ENCODE measurements at places on chromosomes 3 and 15.

- DNase-seq, result no peak
Measured at GRCh38 chr15:62858343-62858742, 184.2 kb upstream of the TPM1 start.

- no peak for DNase-seq
Measured at GRCh38 chr3:39202094-39202493, 9.7 kb upstream of the XIRP1 start.

GRCh38 chr3:78494851-78495250 lies 1272.9 kb downstream of the ROBO1 start:
- DNase-seq, result no peak

DNA sequence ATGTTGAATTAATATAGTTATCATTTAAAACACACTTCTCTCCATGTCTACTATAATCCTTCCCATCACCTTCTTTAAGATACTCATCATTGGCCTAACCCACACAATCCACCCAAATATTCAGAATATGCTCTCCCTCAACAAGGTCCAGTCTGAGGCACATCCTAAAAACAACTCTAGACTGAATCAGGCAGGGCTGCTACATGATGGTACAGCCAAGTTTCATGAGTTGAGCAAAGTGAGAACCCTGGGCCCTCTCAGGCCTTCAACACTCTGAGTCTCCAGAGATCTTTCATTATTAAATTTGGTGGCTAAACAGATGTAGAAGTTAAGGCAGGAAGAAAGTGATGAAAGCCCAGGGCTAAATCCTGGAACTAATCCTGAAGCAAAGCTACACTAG lies 16.2 kb downstream of the ZNF148 start:
- DNase-seq, result no peak

DNA sequence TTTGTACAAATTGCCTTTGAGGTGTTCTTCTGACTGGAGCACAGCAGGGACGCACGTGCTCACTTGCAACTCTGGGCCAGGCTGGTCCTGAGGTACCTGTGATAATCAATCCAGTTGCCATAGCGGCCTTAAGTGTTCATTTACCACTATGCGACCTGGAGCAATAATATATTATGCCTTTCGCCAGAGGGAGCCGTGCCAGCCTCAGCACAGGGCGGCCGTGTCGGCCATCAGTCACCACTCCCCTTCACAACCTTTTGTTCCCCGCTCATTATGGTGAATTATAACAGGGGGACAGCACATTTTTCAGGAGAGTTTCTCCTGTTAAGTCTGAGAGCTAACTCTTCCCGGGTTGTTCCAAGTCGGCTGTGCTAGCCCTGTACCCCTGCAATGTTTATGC lies 289.7 kb downstream of the RORA start:
- no peak for DNase-seq

- DNase-seq, result no peak
Measured at GRCh38 chr3:30742796-30743619, 136.6 kb downstream of the TGFBR2 start.

- no peak for DNase-seq
Measured at GRCh38 chr15:85788771-85789495, 5.8 kb downstream of the KLHL25 start.

GRCh38 chr15:91192285-91192684 lies 92.2 kb downstream of the SV2B start:
- no peak for DNase-seq

DNA sequence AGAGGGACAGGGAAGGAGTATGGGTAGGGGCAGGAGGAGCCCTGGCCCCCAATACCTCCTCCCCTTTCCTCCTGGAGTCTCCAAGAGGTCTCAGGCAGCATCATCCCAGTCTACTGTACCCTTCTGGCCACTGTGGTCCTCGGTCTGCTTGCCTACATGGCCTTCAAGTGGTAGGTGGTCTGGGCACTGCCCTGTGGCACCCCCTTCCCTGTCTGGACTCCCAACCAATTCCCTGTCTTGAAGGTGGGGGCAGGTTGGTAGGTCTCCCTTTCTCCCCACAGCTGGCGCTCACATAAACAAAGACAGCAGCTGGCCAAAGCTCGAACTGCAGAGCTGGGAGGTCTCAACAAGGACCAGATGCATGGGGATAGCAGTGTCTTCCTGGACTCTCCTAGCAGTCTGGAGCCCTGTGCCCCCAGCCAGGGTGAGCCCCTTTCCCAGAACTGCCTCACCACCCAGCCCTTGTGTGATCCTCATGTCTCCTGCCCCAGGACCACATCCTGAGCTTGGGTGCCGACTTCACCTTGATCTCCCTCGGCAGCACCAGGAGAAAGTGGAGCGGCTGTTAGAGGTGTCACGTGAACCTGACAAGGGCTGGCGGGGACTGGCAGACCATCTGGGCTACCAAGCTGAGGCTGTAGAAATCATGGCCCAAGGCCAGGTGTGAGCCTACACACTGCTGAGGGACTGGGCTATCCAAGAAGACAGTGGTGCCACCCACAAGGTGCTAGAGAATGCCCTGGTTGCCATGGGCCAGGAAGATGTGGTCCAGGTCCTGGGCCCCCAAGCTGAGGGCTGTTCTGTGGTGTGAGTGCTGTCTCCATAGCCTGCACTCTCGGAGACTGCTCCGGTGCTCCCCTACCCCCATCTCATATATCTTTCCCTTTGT lies 33.1 kb downstream of the NBEAL2 start:
- no peak for DNase-seq

DNA sequence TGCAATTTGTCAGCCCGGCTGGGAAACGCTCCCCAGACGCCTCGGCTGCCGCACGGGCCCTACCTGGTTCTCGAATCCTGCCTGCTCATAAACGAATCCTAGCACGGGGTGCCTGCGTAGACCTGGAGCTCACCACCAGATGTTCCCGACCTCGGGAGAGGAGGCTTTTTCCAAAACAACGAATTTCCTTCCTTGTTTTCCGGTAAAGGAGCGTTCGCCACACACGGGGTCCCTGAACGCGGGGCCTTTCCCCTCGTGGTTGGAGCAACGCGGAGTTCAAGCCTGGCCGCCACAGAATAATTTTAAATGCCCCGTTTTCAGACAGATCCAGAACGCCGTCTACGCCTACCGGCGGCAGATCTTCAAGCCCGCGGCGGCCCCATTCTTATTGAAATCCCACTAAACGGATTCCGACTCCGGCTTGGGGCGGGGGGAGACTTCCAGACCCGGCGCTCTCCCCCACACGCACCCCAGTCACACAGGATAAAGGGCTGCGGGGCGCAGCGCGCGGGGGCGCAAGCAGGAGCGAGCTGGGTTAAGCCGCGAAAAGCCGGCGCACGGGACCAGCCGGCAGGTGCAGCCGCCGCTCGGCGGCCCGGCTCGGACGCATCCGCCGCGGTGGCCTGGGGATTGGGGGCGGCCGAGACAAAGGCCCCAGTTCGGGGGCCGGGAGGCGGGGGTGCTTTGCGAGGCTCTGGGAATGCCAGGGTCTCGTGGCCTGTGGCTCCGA lies 895 bp downstream of the GATA2 start:
- DNase-seq, result no peak

DNA sequence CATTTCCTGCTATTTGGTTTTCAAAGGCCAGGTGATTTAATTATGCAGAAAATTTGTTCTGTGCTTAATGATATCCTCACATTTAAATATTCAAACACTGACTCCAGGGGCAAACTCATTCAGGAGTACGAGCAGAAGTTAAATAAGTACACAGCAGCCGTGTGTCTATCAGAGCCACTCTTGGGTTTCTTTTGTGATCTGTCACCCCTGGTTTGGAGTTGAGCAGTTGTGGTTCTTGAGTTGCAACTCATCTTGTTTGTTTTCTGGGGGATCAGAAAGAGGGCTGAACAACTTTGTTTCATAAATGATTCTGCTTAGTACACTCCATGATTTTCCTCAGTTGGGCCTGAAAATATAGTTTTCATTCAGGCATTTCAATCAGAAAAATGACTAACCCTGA lies 25.7 kb upstream of the PPP4R2 start:
- DNase-seq, result no peak

DNA sequence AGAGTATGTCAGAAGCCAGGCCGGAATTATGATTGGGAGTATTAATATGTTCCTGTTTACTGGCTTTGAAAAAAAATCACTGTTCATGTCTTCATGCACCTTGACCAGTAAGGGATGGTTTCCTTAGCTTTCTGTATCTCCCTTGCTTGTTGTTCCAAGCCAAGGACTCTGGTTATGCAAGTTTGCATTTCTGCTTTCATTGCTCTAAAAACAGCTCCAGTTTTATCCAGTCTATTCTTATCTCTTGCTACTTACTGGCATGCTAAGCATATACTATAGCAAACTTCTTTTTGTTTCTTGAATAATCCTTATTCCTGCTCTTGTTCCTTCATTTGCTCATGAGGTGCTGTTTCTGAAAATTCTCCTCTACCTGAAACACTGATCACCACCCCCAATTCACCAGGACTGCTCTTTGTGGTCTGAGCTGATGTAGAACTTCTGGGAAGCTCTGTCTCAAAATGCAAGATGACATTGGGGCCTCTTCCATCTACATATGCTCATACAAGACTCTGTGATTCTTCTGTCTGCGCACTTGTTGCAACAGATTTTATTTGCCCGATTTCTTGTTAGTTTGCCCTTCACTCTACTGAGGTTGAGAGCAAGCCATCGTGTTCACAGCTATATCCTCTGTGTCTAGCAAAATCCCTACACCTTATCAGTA lies 173.0 kb downstream of the EBLN2 start:
- no peak for DNase-seq

DNA sequence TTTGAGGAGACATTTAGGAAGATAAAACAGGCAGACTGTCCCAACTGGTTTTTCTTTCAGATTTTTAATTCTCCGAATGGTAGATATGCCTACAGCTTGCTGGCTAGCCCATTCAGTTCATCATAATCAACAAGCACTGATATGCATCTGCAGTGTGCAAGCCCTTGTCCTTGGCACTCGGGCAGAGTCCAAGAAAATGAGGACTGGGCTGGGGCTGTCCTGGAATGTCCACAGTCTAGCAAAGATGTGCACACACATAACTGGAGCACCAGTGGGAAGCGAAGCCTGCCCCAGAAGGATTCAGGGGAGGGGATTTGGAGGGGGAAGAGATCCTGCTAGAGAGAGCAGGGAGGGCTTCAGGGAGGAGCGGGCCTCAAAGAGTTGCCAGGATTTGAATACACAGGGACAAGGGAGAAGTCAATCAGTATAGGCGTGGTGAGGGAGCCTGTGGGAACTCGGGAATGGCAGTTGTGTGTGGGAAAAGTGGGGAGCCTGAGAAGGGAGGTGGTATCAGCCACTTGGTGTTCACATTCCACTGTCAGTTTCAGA lies 8.7 kb downstream of the FAH start:
- no peak for DNase-seq

DNA sequence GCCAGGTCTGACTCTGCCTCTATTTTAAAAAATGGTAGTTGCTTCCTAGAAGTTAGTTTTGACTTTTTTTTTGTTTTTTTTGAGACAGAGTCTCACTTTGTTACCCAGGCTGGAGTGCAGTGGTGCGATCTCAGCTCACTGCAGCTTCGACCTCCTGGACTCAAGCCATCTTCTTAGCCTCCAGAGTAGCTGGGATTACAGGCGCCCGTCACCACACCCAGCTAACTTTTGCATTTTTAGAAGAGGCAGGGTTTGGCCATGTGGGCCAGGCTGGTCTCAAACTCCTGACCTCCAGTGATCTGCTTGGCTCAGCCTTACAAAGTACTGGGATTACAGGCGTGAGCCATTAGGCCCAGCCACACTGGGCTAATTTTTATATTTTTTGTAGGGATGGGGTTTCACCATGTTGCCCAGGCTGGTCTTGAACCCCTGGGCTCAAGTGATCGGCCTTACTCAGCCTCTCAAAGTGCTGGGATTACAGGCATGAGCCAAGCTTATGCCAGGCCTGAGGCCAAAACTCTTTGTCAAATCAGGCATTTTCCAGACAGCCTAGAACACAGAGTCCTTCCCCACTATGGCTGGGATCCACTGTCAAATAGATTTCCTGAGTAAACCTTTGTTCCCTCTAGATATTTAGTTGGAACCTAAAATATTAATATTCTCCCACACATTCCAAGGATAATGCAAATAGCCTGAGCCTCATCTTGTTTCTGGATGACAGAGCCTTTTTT lies 13.7 kb downstream of the C3orf62 start:
- no peak for DNase-seq

GRCh38 chr15:44157679-44158078 lies 37.4 kb downstream of the FRMD5 start:
- DNase-seq, result peak; percentile 50

GRCh38 chr3:177060492-177060891 lies 136.8 kb downstream of the TBL1XR1 start:
- DNase-seq, result no peak

GRCh38 chr3:146679995-146680394 lies 74.8 kb upstream of the PLSCR5 start:
- no peak for DNase-seq

All from HFF-Myc (cell line).